Activated CD4-positive, alpha-beta T cell treated with anti-CD3 and anti-CD28 coated beads for 48 hours (primary cell): ENCODE measurements at places on chromosomes 5 and 9.

GRCh38 chr9:81591791-81592190, 97.6 kb downstream of the TLE1 start:
- no peak for DNase-seq

DNA sequence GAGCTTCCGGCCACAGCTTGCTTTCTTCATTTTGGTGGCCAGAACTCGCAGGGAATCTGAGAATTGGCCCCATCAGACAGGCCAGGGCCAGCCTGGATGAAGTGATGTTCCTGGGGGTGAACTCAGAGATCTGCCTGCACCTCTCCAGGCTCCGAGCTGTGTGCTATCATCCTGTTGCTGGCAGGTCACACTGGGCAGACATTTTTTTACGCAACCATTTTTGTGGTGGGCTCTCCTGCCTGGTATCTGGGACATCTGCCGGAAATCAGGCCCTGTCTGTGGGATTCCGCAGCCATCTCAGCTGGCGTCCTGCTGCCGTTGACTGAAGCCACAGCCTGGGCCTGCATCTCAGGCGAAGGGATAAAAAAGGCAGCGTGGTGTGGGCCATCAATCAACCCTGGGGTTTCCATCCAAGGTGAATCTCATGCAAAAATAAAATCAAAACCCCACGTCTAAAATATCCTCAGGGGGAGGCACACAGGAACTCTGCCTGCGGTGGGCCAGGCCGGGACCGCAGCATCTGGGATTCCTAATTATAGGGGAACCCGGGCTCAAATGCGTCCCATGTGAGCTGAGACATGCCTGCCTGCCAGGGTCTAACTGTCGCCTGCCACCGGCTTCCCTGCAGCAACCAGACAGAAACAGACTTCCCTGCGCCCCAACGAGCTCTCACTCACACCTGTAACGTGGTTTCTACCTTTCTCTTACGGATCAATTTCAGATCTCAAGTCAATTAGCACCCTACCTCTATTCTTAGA, 174.3 kb downstream of the SYK start:
- no peak for DNase-seq

GRCh38 chr5:112555197-112555596, 136.1 kb upstream of the EPB41L4A start:
- no peak for DNase-seq

DNA sequence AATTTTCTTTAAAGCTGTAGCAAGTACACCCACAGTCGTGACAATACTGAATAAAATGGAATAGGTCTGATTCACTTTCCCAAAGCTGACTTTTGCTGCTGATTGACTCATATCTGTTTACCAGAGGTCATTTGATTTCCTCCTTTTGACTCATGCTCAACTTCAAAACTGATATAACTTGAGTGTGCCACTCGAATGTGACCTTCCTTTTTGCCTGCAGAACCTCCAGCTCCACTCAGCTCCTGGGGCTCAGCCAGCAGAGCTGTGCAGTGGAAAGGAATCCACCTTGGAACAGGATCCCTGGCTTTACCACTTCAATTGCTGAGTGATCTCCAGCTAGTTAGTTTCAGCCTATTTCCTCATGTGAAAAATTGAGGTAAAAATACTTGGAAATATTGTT, 84.1 kb downstream of the FEM1C start:
- peak; percentile 33 for DNase-seq

DNA sequence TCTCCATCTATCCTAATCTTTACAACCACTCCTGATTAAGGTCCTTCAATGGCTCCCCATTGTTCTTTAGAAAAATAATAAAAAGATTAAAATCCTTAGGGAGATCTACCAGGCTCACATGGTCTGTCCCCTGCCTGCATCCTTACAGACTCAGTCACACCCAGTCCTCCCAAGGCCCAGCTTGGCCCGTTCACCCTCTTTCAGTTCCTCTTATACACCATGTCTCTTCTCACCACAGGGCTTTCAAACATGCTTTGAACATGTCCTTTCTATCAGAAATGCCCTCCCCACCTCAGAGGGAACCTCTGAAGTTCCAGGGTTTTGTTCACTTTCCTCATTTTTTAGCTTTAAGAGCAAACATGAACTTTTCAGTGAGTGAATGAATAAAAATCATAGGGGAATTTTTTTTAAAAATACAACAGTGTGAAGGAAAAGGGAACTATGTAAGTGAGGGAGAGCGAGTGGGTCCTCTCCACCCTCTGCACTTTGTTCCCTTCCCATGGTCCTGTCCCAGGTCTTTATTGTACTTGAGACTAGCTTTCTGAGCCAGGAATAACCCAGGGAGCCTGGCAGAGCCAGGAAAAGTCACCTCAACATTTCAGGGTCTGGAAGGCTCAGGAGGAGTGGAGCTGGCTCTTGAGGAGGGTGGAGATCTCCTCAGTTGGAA, 55.3 kb downstream of the TRPC7 start:
- DNase-seq: no peak

DNA sequence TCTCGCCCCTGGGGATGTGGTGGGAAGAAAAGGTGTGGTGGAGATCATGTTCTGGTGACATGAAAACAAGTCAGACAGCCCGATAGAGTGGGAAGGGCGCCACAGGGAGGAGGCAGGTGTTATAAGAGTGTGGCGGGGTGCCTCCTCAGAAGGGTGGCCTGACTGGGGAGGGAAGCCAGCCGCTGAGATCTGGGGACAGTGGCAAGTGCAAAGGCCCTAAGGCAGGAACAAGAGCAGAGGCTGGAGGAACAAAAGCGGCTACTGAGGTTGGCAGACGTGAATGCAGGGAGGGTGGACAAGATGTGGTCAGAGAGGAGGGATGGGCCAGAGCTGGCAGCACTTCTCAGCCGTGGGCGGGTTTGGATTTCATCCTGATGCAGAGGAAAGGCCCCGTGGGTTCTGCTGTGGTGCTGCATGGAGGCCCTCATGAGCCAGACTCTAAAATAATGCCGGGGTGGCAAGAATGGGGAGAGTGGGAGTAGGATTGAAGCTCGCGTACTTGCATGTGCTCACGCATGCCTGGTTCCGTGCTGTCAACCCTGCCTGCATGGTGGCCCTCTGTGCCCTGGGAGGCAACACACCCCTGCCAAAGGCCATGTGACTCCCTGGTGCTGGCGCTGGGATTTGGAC, 89.2 kb downstream of the MVB12B start:
- no peak for DNase-seq

- DNase-seq: no peak
Measured at GRCh38 chr9:4661611-4662010, 483 bp upstream of the PLPP6 start.

- no peak for DNase-seq
Measured at GRCh38 chr5:9474219-9475002, 71.5 kb downstream of the SEMA5A start.

DNA sequence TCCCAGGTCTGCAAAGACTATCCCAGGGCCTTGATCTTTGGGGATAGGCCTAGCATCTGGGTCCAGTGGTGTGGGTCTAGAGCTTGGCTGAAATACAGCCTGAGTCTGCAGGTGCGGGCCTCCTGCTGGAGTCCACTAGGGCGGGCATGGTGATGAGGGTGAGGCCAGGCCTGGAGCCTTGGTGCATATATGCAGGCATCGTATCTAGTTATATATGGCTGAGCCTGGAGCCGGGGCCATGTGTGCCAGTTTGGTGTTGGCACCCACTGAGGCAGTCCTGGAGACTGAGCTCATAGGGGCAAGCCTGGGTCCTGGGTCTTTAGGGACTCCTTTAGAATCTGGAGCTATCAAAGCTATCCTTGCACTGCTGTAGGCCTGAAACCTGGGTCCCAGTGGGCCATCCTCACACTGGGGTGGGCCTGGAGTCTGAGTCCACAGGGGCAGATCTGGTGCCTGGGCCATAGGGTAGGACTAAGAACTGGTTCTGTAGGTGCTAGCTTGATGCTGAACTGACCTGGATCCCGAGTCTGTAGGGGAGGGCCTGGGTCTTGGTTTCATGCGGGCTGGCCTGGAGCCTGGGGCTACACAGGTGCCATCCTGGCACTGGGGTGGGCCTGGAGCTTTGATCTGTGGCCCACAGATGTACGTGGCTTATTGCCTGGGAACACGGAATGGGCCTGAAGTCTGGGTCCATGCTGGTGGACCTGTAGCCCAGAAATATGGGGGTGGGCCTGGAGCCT, 346.5 kb upstream of the MEF2C start:
- DNase-seq: no peak

- peak; percentile 17 for DNase-seq
Measured at GRCh38 chr5:75734913-75735789, 17.9 kb upstream of the POC5 start.

DNA sequence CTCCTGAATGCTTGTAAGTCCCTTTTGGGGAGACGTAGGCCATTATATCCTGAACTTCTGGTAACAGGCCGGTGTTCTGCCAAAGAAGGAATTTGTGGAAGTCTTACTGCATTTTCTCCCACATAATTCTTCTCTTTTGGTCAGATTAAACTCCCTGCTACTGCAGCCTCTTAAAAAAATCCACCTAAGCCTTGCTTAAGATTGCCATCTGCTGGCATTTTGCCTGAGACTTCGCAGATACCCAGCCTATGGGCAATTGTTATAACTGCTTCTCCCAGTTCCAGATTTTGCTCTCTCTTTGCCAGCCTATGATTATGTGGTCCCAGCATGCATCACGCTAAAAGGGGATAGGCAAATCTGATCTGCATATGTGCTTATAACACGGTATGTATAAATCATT, 391.6 kb upstream of the CHD1 start:
- no peak for DNase-seq

DNA sequence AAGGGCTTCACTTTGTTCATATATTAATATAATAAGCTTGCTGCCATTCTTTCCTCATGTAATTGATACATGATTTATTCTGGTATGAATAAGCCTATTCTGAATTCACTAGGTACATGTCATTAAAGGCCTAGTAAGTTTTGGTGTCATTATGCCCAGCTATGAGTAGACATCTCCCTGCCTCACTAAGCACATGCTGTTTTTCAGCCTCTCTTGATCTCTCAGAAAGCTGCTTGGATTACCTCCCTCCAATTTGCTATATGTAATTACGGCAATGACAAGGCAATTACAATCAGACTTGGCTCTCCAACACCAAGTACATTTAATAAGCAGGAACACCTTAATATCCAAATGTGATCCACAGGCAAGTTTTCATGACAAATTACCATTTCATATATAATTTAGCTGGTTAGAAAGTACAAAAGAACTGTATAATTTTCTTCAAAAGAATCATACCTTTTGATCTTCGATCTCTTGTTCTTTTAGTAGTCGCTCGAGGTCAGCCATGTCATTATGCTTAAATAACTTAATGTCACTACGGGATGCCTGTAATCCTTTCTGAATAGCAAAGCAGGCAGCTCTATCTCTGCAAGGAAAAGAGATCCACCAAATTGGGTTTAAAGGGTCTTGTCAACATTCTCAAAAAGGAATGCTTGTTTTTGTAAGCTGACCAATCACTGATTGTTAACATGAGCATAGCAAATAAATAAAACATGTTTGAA, 56.3 kb downstream of the SPTLC1 start:
- no peak for DNase-seq

GRCh38 chr9:72128526-72128925, 20.7 kb upstream of the GDA start:
- DNase-seq: no peak

DNA sequence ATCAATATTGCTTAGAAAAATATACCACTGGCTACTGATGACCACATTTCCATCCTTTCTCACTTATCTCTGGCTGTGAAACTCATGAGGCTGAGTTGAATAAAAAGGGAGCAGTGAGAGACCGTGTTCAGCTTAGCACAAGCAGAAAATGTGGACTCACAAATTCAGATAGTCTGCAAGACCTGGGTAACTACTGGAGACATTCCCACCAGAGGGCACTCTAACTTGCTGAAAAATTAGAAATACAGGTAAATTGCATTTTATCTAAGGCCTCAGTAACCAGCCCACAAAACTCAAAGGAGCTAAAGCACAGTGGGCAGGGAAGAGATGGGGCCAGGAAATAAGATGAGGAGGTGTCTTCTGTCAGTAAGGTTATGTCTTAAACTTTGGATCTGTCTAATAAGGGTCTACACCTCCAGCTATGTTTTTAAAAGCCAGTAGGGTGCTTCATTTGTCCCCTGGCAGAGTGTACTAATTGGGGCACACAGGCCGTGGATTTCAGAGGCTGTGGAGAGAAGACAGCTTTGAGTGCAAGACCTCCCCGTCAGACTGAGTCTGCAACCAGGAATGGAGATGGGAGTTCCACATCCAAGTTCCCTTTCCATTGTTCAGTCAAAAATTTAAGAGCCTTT, 8.7 kb upstream of the NDUFB6 start:
- DNase-seq: peak; percentile 32

DNA sequence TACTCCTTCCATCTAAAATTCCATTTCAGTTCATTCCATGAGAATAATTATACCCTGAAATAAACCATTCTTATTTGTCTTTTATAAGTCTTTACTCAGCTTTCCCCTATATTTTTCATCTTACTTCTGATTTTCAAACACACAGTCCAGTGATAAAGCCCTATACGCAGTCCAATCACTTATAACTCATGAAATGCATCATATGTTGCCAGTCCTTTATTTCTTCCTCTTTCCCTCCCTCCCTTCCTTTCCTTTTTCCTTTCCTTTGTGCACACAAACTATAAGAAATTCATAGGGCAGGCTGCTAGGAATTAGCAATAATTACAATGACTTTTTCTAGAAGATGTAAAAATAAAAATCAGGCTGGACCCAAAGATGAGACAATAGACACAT, 58.8 kb upstream of the RPS23 start:
- DNase-seq: no peak
